ENCODE measurements at places on chromosomes 2 and 18.
A peak's percentile ranks its signal among the peaks of the same experiment; 100 is the strongest.

- no peak for DNase-seq
Measured at GRCh38 chr2:43486603-43487002, 109.2 kb downstream of the THADA start.

DNA sequence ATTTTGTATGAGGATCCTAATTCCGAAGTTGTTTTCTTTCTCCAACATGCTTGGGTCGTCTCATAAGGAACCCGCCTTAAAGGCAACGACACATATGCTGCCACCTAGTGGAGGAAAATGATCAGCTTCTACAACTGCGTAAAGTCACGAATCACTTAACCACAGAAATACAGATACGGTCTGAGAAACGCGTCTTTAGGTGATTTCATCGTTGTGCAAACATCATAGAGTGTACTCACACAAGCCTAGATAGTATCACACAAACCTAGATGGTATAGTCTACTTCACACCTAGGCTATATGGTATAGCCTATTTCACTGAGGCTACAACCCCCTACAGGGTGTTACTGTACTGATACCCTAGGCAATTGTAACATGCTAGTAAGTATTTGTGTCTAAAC lies 13.1 kb downstream of the GNLY start:
- DNase-seq = no peak

DNA sequence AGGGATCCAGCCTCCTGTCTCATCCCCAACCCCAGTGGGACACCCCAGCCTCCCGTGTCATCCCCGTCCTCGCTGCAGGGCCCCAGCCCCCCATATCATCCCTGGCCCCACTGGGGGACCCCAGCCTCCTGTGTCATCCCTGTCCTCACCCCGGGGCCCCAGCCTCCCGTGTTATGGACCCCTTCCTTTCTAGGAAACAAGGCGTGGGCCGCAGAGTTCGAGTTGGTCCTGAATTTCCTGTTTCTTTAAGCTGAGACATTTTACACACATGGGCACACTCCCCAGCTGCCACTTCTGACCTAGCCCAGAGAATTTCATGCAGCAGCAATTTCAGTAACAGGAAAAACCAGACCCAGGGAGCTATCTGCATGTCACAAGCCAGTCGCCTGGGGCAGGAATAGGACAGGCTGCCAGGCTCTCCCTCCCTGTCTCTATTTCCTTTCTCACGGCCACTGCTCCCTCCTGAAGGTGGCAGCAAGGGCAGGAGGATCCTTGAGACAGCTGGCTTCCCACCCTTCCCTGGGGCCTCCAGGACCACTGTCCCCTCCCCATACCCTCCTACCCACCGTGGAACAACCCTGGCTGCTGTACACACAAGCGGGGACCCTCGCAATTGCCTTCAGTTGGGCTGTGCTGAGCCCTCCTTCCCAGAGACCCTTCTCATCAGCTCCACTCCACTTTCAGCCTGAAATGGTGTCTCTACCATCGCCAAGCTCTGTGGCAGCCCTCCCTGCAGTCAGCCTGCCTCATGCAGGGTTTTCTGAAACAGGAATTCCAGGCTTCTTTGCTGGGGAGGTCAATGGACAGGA lies 141.9 kb upstream of the ID2 start:
- no peak for DNase-seq

DNA sequence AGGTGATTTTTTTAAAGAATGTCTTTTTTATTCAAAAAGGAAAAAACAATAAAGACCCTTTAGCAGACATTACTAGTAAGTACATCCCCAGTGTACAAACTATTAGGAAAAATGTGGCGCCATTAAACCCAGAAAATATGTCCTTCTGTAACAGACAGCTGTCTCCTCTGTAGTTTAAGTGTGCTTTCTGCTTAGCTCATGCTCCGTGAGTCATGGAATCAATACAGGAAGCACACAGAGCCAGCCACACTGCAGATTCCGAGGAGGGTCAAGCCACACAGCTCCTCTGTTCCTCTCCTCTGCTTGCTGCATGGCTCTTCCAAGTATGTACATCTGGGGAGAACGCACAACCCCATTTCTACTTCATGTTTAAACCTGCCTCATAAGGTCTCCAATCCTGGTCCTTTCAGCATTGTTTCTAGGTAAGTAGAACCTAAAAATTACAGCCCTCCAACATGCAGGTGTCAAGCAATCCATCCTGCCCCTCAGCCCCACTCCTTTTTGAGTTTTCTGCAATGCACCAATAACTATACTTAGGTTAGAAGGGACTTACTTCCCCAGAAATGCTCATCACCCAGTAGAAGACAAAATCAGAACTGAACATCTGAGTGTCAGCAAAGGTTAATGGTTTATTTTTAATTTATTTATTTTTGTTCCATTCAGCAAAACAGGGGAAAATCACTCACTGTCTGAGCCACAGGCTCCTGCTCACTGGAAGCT lies 37.5 kb downstream of the ACVR1 start:
- DNase-seq = no peak

DNA sequence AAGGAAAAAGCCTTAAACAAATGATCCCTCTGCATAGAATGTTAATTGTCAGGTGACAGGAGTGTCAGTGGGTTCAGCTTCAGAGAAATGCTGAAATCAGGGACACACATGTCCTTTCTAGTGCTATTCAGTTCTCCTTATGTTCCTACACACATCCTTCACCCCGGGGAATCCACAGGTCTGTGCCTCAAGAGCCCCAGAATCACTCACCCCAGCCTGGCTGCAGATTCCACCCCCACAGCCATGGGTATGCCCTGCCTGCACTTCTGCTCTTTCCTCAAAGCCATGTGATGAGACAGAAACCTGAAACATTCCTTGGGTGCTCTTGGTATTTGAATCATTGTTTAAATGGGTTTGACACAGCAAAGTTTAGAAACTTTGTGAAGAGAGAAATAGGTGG lies 27.4 kb upstream of the FZD7 start:
- DNase-seq = no peak

- DNase-seq = no peak
Measured at GRCh38 chr2:25088817-25089516, 47.1 kb downstream of the EFR3B start.

DNA sequence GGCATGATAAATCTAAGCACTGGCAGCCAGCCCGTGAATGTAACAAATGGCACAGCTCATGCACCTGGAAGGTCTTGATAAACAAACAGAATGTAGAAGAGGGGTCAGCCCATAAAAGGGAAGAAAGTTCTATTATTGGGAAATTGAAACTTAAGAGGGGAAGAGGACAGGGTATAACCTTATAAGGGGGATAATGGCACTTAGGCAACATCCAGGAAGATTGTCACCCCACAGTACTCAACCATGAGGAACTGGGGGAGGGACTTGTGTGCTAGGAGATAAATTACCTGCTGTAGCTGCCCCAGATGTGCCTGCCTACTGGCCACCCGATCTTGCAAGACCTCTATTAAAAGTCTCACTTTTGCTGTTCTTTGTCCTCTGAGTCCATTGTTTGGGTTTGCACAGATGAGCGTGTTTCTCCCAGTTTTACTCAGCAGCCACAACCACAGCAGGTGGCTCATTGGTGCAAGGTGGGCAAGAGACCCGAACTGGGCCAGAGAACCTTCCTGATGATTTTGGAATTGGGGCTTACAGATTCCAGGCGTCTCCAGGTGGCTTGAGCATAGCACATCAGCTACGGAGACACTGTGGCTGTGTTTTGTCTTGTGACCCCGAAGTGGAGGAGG lies 79.0 kb upstream of the TAF1B start:
- DNase-seq = no peak

- no peak for DNase-seq
Measured at GRCh38 chr2:210557721-210558120, 1.3 kb downstream of the CPS1 start.

GRCh38 chr18:34758378-34758948 lies 48.4 kb downstream of the DTNA start:
- no peak for DNase-seq

DNA sequence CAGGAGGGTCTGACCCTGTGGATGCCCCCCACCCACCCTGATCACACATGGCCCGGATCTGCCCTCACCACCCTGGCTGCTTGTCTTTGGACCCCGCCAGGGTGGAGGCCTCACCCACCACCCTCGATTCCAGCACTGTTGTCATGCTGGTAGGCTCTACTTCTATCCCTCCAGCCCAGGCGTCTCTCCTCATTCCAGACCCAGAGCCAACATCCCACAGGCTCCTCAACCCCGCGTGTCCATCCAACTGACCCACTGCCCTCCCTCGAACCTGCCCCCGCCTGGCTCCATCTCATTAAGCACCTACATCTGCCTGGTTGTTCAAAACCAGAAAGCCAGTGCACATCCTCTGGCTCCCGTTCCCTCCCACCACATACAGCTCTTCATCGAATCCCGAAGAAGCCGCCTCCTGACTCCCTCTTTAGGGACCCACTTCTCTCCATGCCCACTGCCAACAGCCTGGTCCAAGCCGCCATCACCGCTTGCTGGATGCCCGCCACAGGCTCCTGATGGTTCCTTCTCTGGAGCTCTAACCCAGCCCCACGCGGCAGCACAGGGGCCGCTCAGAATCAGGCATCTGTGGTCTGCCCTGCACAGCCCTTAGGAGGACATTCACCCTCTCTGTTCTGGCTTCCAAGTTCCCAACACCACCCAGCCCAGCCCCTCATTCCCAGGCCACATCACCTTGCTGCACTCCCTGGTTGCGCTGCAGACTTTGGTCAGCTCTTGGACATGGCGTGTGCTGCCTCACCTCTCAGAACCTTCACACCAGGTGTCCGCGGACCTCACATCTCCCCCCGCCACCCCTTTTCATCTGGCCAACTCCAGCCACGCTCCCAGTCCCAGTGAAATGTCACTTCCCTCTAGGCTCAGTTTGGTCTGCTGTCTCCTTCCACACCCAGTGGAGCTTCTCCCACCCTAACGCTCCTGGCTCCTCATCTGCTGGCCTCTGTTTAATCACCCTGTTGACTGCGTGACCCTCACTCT lies 43.0 kb downstream of the EMX1 start:
- DNase-seq = no peak

DNA sequence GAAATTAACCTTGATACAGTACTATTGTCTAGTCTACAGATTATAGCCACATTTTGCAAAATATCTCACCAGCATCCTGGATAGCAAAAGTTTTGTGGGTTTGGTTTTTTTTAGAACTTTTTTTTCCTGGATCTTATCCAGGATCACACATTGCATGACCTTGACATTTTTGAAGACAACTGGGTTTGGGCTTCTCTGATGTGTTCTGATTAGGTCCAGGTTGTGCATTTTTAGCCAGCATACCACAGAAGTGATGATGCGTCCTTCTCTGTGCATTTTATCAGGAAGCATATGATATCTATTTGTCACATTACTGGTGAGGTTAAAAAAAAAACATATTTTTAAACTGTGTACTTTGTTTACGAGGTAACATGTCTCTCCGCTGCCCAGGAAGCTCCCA lies 221.0 kb upstream of the OSR1 start:
- no peak for DNase-seq

DNA sequence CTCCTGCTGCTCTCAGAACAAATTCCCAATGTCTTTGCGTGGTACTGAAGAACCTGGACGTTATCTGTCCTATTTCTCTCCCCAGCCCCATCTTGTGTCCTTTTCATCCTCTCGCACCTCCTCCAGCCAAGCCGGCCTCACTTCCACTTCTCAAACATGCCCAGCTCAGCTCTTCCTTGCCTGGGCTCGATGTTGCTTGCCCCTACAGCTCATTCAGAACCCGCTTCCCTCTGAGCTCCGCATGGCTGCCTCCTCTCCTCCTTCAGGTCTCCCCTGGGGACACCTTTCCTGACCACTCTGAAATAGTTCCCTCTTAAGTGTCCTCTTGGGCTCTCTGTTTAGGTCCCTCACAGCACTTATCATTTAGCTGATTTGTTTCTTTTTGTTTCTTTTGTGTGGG lies 6.7 kb upstream of the SMARCAL1 start:
- no peak for DNase-seq

DNA sequence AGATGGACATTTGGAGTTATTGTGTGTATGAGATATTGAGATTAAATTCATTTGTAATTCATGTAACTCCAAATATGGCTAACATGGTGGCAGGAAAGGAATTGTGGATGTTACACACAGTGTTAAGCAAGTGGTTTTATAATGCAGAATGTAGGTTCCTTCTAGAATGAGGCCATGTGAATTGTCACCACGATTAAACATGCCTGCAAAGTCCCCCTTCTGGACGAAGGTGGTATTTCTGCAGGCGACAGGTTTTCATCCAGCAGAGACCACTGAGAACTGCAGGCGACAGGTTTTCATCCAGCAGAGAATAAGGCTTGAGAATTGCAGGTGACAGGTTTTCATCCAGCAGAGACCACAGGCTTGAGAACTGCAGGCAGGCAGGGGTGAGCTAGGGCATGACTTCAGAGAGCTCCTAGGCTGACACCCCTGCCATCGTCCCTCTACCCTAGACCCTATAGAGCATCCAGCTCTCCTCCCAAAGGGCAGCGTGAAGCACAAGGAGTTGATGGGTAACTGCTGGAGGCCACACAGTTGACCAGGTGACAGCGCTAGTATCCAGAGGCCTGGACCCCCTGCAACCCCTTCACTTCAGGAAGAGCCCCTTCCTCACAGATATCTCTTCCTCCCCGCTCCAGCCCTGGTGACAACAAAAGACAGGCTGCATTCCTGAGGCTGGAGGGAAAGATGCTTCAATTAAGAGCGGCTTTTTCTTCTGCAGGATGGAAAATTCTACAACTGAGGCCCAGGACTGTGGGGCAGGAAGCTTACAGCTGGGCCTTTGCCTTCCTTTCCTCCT lies 175.8 kb downstream of the LOXHD1 start:
- peak; percentile 14 for DNase-seq

DNA sequence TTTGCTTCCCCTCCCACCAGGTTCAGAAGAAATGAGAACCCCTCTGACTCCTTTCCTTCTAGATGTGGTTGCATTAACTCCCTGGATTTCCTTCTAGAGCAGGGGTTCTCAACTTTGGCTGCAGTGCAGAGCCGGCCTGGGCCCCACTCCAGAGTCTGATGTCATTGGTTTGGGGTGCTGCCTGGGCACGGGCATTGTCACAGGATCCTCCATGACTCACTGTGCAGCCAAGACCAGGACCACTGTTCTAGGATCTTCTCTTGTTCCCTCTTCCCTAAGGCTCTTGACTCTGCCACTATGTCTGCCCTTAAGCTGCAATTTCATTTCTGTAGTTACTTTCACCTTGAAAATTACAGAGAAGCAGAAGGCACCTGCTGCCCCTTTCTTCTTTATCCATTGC lies 31.8 kb downstream of the TBC1D8 start:
- no peak for DNase-seq

Measured in stimulated activated CD4-positive, alpha-beta T cell treated with anti-CD3 and anti-CD28 coated beads, Interleukin-1b, Interleukin-23, amount 100 ng/mL, for 1 hour (primary cell).